Activated CD4-positive, alpha-beta T cell treated with anti-CD3 and anti-CD28 coated beads, Interleukin-2, amount 10 ng/mL, durations not matched to agents 24 days and 14 days (primary cell): ENCODE measurements at places on chromosomes 16 and 17. TPM values are rescaled to one million over a fixed set of nuclear protein-coding genes. Genes with fewer than 3 reads are reported as not detected.

- no peak for DNase-seq
Measured at GRCh38 chr16:1643521-1643920, 31.4 kb downstream of the CRAMP1 start.

- DNase-seq: no peak
Measured at GRCh38 chr17:49971848-49972485, 3.0 kb downstream of the DLX4 start.

DNA sequence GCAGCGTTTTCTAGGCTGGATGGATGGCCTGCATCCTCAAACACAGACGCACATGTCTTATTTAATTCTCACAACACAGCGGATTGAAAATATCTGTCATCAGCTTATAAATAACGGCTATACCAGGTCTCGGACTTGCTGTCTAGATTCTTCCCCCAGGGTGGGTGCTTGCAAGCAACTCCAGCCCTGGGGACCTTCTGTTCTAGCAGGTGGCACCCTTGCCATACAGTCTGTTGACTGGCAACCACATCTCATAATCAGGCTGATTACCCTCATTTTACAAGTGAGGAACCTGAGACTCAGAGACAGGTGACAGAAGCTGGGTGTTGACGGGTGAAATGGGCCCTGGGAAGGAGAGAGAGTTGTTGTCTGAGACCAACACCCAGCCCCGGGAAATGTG is 16.2 kb upstream of the SEZ6 start:
- no peak for DNase-seq

DNA sequence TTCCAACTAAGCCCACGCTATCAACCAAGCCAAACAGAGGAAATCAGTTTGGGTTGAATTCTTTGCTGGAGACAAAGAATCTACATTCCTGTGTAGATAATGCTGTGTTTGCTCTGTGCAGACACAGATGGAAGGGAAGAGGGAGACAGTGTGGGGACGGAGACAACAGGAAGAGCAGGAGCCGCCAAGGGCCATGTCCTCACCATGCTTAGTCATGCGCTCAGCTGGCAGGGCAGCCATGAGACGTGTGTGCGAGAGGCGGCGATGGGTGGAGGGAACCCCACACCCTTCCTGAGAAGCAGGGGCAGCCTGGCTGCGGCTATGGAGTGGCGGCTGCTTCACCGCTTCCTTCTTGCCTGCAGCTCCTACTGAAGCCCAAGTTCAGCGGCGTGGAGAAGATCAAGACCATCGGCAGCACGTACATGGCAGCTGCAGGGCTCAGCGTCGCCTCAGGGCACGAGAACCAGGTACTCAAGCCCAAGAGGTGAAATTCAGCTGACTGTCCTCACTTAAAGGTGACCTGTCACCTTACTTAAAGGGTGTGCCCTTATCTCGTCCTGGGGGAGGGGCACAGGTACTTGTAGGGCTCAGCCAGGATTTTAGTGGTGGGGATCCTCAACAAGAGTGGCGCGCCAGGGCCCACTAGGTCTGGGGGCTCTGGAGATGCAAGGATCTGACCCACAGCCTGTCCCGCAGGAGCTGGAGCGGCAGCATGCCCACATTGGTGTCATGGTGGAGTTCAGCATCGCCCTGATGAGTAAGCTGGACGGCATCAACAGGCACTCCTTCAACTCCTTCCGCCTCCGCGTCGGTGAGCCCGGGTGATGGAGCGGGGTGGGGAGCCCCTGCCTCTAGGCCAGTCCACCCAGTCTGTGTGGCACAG is 47.5 kb downstream of the ADCY7 start:
- peak; percentile 87 for DNase-seq

DNA sequence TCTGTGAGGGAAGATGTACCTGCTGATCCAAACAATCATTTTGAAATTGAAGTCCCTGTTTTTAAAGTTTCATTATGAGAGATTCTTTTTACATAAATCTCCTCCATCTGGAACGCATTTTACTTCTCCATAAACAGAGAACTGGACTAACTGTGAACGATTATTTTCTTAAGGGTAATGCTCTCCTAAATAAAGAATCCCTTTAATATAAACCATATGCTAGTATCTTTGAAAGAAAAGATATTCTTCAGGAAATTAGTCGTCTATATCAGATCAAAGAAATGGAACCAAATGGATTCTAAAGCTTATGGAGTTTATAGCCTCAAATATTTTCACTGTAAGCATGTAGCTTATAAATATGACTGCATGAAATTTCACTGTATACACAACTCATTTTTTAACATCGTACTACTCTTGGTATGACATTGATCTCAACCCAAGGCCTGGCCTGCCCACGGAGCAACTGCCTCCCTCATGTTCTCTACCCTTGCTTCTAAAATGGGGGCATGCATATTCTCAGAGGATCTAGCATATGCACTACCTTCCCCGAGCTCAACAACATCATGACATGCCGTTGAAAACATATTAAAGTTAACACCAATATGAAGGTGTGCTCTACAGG is 66.4 kb downstream of the MYH10 start:
- DNase-seq: no peak

DNA sequence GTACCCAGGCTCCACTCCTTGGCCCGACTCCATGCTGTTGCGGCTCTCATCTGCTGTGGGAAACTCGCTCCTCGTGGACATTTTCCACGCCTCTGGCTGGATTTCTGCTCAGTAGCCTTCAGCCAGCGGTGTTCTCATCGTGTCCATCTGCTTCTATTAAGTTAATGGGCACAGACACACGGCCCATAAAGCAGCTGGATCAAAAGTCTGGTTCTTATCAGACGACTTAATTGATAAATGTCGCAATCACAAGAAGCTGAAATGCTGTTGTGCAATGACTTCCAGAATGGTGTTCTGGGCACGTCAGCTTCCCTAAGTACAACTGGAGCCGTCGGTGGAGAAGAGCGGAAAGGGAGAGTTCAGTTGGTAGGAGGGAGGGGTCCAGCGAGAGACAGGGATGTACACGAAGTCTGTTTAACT is 211.7 kb upstream of the CHMP6 start:
- DNase-seq: no peak

DNA sequence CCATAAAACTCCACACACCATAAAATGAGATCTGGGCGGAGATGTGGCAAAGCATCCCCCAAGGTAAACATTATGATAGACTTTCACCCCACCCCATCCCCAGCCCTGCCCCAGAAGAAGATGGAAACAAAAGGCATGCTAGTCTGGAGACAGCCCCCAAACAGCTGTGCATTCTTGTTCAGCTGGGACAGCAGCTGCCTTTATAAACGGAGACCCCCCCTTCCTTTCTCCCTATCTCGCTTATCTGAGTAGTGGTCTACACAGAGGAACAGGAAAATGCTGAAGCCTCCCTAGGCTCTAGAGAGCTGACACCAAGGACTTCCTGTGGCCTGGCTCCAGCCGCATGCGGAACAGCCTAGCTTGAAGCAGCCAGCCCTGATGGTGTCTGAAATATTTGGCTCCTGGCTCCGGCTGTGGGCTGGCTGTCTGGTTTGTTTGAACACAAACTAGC is 190.3 kb upstream of the ANKFN1 start:
- no peak for DNase-seq

DNA sequence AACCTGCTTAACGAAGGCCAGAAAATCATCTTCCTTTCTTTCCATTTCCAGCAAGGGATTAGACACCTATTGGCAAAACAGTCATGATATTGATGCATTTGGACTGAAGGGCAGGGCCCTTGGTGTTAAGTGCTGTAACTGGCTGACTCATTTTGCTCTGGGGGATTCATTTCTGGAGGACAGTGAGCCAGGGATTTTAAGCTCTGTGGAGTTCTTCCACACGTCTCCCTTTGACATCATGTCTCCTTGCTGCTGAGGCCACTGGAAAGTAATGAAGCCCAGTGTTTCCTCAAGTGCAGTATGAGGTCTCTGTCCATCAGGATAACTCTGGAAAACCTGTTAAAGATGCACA is 42.2 kb downstream of the DNAH9 start:
- no peak for DNase-seq

DNA sequence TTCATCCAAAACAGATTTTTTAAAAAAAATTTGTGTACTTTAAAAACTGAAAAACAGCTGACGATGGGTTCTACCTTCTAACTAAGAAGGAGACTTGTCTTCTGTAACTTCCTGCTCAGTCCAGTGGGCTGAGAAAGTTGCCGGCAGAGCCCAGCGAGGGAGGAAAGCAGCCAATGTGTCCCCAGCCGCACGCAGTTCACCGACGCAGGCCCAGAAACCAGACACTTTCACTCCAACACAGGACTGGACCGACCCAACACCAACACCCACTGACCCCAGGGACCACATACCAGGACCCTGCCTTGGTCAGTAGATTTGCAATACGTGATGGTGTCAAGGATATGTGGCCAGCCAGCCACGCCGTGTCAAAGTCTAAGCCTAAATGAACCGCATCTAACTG is 25.6 kb downstream of the TRAP1 start:
- DNase-seq: no peak

GRCh38 chr16:13909872-13910303 is 10.1 kb upstream of the ERCC4 start:
- no peak for DNase-seq

The USH1G gene
- total RNA-seq: not detected in 2 replicates

The PDE6G gene
- 3.7 and 5.7 TPM in 2 replicates for total RNA-seq

The APOH gene
- total RNA-seq: not detected in 2 replicates

The WFIKKN2 gene
- not detected in 2 replicates for total RNA-seq

The MAPT gene
- 0.37 and 0.47 TPM in 2 replicates for total RNA-seq

The MRPL45 gene
- 42.9 and 45.5 TPM in 2 replicates for total RNA-seq

The DOC2A gene
- total RNA-seq: 2.7 and 3.2 TPM in 2 replicates

The KCNH6 gene
- total RNA-seq: not detected in 2 replicates

The GLIS2 gene
- 1.0 and 1.4 TPM in 2 replicates for total RNA-seq
